Caudate nucleus (tissue), 63 donors: ENCODE measurements at places on chromosomes 5 and 9.

- DNase-seq, result no peak
Measured at GRCh38 chr5:141869040-141869439, 9.2 kb downstream of the PCDH1 start.

- DNase-seq, result no peak
Measured at GRCh38 chr5:41112486-41113455, 41.6 kb upstream of the MROH2B start.

DNA sequence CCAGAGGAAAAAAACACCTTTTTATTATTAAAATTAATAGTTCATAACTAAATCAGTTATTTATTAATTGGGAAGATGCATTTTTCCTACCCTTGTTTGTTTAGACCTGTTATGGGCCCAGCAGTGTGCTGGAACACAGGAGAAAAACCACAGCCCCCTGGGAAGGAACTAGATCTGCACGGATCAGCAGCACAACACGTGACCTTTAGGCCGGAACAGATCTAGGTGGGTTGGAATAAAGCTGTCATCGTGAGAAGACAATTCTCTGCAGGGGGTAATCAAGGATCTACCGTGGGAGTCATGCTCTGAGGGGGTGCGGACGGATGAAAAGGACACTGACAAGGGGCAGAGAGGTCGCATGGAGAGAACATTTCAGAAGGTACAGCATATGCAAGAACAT is 95.8 kb upstream of the SPATA31C2 start:
- DNase-seq, result no peak

- peak; percentile 70 for DNase-seq
Measured at GRCh38 chr5:173615884-173616576, 420 bp downstream of the BOD1 start.

GRCh38 chr5:91469517-91470165 is 86.5 kb upstream of the ARRDC3 start:
- DNase-seq, result no peak

- DNase-seq, result no peak
Measured at GRCh38 chr9:91315191-91315590, 46.5 kb downstream of the AUH start.

- no peak for DNase-seq
Measured at GRCh38 chr5:180291234-180291940, 496 bp downstream of the MAPK9 start.

GRCh38 chr9:3954331-3955304 is 345.2 kb downstream of the GLIS3 start:
- no peak for DNase-seq

DNA sequence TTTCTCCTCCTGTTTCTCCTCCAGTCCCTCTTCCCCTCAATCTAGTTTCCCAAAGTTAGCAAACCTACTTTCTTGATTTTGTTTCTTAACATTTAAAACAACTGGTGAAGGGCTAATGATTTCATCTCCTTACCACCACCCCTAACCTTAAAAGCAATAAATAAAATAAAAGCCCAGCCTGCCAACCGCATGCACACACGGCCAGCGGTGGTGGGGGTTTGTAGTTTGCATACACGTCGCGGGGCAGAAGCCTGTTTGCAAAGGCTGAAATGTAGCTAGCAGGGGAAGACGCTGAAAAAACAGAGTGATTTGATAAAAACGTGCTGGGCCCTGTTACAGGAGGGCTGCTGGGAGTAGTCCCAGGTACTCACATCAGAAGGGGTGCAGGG is 1.9 kb upstream of the DMRT2 start:
- no peak for DNase-seq

- no peak for DNase-seq
Measured at GRCh38 chr5:139155333-139155732, 42.8 kb downstream of the SIL1 start.

DNA sequence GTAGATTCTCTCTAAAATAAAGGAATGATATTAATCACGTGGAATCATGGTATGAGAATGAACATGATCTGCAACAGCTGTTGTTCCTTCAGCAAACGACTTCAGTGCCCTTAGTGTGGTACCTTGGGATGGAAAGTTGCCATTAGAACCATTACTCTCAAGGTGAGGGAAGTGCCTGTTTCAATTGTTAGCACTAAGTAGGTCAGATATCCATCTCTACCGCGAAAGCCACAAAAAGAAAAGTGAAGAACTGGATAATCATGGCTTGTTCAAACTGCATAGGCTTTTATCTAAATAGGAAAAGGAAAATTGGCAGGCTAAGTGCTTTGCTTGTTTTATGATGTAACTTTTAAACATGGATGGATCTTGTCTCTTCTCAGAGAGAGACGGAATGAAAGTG is 380.7 kb downstream of the MRPS30 start:
- DNase-seq, result no peak

GRCh38 chr5:133121611-133122150 is 69.9 kb downstream of the HSPA4 start:
- no peak for DNase-seq

DNA sequence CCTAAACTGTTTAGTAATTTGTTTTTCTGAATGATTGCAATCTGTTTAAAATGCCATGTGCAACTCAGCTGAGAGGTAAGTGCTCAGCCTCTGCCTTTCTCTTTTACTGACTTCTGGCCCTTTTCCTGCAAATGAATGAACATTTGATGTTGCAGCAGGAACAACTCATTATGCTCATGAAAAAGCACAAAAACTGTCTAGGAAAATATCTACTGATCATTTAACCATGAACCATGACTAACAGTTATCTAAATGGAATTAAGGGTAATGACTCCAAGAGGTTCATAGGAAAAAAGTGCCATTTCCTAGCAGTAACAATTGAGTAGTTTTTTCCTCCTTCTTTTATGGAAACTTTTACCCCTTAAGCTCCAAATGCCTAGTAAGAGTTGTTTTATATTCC is 70.6 kb upstream of the ANKH start:
- DNase-seq, result no peak

GRCh38 chr9:130027533-130028365 is 15.2 kb downstream of the FNBP1 start:
- DNase-seq, result no peak

DNA sequence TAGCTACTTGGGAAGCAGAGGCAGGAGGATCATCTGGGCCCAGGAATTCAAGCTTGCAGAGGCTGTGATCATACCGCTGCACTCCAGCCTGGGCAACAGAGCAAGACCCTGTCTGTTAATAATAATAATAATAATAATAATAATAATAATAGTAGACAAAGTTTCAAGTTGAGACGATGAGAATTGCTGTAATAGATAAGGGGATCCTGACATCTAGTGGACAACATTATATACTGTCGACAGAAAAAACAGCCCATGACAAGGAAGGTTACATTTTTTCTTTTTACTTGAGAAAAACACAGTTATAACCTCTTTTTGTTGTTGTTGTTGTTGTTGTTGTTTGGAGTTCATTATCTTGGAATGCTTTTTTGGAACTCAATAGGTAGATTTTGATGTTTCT is 35.3 kb downstream of the NDFIP1 start:
- DNase-seq, result no peak

GRCh38 chr9:104009826-104010225 is 84.3 kb upstream of the SMC2 start:
- DNase-seq, result no peak

DNA sequence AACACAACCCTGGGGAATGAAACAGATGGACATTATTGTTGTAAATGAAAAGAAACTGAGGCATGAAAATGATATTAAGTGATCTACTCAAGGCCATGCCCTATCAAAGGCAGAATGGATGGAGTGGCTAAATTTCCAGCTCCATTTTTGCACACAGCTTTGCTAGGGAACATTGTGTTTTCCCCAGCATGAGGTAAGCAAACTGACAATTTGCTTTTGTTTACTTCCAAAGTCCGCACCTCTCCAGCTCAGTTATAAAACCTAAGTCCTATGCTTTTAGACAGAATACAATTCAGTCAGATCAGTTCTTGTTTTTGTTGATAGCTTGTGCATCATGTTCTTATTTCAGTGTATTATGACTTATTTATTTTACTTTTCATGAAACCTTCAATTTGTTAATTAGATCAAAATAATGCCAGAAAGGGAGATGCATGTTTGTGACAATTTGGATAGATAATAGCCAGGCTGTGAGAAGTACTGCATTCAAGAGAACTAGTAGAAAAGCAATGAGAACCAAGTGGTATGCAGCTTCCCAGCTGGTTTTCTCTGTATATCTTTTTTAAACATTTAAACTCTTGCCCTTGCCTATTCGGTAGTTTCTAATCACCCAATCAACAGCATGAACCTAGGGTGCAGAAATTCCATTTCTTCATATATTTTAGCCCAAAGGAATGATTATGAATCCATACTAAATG is 380.8 kb downstream of the SPATA31D1 start:
- DNase-seq, result no peak

GRCh38 chr5:149445343-149445738 is 66.2 kb upstream of the IL17B start:
- no peak for DNase-seq

GRCh38 chr9:1140057-1140456 is 89.9 kb downstream of the DMRT2 start:
- no peak for DNase-seq

DNA sequence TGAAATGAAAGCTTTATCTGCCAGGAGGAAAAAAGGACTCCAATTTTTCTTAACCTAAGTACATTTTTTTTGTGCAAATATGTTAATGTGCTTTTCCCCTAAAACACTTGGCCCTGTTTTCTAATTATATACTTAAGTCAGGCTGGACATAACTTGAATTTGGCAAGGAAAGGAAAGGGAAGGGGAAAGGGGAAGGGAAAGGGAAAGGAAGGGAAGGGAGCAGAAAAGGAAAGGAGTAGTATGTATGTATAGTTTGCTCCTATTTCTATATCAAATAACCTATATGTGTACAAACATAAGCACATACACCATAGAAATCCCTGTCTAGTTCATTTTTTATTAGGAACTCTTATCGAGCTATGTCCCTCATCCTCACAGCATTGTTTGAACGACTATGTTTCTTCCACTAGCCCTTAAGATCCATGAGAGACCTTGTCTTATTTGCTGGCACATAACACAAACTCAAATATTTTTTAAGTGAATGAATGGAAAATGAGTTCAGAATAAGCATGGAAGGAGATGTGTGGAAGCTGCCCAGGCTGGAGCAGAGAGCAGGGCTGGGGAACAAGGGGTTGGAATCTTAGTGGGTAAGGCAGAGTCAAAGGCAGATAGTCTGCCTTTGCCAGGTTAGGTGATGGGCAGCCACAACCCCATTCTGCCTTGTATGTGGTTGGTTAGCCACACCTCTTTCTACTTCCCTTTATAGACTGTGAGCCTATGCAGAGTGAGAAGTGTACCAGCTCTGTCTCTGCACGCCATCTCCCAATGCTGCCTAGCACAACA is 70.0 kb downstream of the KLHL3 start:
- DNase-seq, result no peak

DNA sequence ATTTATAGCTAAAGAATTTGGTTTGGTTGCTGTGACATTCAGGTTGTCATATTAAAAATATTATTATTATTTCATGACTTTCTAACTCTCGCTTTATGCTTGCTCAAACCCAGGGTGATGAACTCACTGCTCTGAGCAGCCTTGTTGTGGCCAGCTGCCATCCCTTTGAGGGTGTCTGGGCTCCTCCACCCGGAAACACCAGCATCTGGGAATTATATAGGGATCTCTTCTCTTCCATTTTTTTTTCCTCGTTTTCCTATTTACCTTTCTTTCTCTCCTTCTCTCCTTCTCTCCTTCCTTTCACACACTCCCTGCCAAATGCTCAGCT is 355.8 kb upstream of the SMARCA2 start:
- DNase-seq, result no peak

DNA sequence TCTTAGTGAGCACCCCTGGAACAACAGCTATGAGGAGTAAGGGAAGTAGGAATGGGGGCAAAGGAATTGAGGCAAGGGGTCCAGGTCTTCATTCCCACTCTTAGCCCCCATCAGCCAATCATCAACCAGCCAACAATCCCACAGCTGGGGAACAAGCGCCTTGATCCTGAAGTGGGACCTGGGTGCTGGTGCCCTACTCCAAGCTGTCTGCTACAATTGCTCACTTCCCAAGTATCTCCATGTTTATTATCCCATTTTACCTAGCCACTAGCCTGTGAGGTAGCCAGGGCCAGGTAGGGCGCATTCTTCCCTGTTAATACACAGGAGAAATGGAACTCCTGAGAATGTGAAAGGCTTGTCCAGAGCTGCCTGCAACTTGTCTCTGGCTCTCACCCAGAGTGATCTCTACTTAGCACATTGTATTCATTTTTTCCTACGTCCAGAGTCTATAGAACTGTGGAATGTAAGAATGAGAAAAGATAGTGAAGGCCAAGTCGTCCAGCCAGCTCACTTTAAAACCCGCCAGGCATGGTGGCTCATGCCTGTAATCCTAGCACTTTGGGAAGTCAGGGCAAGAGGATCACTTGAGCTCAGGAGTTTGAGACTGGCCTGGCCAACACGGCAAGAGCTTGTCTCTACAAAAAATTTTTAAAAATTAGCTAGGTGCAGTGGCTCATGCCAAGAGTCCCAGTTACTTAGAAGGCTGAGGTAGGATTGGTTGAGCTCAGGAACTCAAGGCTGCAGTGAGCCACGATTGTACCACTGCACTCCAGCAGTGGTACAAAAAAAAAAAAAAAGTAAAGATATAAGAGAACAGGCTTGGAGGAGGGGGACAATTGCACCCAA is 6.2 kb upstream of the DNAJC18 start:
- no peak for DNase-seq

- DNase-seq, result no peak
Measured at GRCh38 chr5:66354422-66354821, 210.3 kb downstream of the SREK1 start.

DNA sequence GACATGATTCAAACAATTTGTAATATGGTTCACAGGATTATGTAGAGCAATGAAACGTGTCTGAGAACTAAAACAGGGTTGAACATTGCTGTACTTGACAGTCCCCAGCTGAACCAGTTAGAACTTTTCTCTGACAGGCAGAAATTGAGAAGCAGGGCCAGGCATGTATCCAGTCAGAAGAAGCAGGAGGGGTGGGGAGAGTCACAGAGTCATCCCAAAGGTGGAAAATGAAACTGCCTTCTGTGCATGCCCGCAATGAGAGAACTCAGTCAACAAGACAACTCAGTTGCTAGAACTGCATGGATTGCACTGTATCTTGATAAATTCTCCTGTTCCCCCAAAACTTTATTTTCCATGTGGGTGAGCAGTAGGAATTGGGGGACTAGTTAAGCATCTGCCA is 72.9 kb upstream of the PRLR start:
- DNase-seq, result no peak

GRCh38 chr9:113645978-113646253 is 182.4 kb downstream of the RGS3 start:
- DNase-seq, result no peak

DNA sequence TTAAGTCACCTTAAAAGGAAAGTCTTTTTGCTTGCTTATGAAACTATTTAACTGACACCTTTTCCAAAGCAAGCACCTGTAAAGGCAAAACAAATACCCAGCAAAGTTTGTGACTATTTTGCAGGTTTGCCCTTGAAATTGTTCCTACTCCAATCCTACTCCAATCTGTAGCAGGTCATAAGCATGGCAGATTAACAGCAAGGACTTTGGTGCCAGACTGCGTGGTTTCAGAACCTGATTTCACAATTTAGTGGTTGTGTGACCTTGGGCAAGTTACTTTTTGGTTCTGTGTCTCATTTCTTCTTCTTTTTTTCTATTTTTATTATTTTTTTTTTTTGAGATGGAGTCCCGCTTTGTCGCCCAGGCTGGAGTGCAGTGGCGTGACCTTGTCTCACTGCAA is 282.1 kb downstream of the RFX3 start:
- DNase-seq, result no peak

- DNase-seq, result no peak
Measured at GRCh38 chr9:37412431-37413151, 9.9 kb upstream of the GRHPR start.

GRCh38 chr9:108478431-108479332 is 377.1 kb downstream of the ACTL7B start:
- DNase-seq, result no peak
